Memory B cell (primary cell): ENCODE measurements at places on chromosomes 11 and 22.
A peak's percentile ranks its signal among the peaks of the same experiment; 100 is the strongest.

DNA sequence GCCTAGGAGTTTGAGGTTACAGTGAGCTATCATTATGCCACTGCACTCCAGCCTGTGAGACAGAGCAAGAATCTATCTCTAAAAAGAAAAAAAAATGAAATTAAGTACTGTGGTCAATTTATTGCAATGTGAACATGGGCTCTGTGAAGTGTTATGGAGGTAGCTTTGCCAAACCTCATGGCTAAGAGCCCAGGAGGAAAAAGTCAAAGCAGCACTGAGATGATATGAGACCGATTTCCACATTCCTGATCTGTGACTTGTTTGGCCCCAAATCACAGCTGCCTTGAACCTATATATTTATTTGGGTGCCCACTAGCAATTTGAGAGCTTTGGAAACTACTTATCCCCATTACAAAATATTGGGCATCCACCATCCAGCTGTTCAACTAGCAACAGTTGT, 29.8 kb upstream of the TMEM135 start:
- H3K4me1 ChIP-seq, result no peaks in the 10 kb centered on the region
- no peak for DNase-seq
- H3K27ac ChIP-seq, result no peak overlapping the region
- no peaks in the 10 kb centered on the region for H3K36me3 ChIP-seq
- H3K4me3 ChIP-seq, result no peak overlapping the region

- H3K27me3 ChIP-seq, result peaks cover 8% of the 10 kb centered on the region
- no peaks in the 10 kb centered on the region for H3K4me1 ChIP-seq
- H3K27ac ChIP-seq, result no peak overlapping the region
- no peak overlapping the region for H3K4me3 ChIP-seq
- no peak for DNase-seq
- H3K36me3 ChIP-seq, result no peaks in the 10 kb centered on the region
Measured at GRCh38 chr11:64130618-64131017, 35.3 kb downstream of the MACROD1 start.

- peaks cover 22% of the 10 kb centered on the region for H3K36me3 ChIP-seq
- peaks cover 13% of the 10 kb centered on the region for H3K4me1 ChIP-seq
- peak overlapping the region; percentile 36 for H3K27ac ChIP-seq
- H3K27me3 ChIP-seq, result no peaks in the 10 kb centered on the region
- no peak overlapping the region for H3K4me3 ChIP-seq
Measured at GRCh38 chr11:117200813-117201657, 1.9 kb downstream of the TAGLN start.

GRCh38 chr11:68988491-68988890, 7.7 kb upstream of the MRGPRD start:
- no peak for DNase-seq
- H3K4me3 ChIP-seq, result no peak overlapping the region
- H3K27ac ChIP-seq, result no peak overlapping the region
- H3K36me3 ChIP-seq, result peaks cover 4% of the 10 kb centered on the region
- H3K4me1 ChIP-seq, result peaks cover 2% of the 10 kb centered on the region

GRCh38 chr11:108632041-108632704, 32.7 kb upstream of the DDX10 start:
- H3K36me3 ChIP-seq, result no peaks in the 10 kb centered on the region
- peaks cover 13% of the 10 kb centered on the region for H3K27me3 ChIP-seq
- DNase-seq, result no peak
- H3K4me1 ChIP-seq, result no peaks in the 10 kb centered on the region

DNA sequence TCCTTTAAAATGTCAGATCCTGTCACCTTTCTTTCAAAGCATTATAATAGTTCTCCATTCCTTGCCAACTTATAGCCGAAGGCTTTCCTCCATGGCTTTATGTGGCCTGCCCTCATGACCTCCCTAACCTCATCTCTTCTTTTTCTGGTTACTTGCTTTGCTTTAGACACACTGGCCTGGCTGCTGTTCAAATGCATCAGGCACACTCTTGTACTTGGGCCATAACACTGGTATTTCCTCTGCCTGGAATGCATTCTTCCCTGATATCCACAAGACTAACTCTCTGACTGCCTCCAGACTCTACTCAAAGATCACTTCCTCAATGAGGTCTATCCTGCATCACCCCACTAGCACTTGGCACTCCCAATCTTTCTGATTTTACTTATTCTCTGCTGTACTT, 710.3 kb downstream of the KCNA4 start:
- no peaks in the 10 kb centered on the region for H3K4me1 ChIP-seq
- DNase-seq, result no peak
- H3K27me3 ChIP-seq, result no peaks in the 10 kb centered on the region
- no peak overlapping the region for H3K4me3 ChIP-seq
- no peak overlapping the region for H3K27ac ChIP-seq

GRCh38 chr11:113444502-113445123, 30.6 kb downstream of the DRD2 start:
- no peaks in the 10 kb centered on the region for H3K36me3 ChIP-seq
- H3K4me3 ChIP-seq, result no peak overlapping the region
- no peak for DNase-seq
- H3K27me3 ChIP-seq, result peaks cover 8% of the 10 kb centered on the region
- no peak overlapping the region for H3K27ac ChIP-seq

- DNase-seq, result peak; percentile 42
- peak within 1 kb of the TSS; percentile 80 for H3K4me3 ChIP-seq
- peaks cover 14% of the 10 kb centered on the region for H3K4me1 ChIP-seq
- H3K36me3 ChIP-seq, result peaks cover 2% of the 10 kb centered on the region
- no peak within 1 kb of the TSS for H3K27ac ChIP-seq
Measured at GRCh38 chr22:17369439-17370025, at the start of gene CECR2. CECR2 (plus strand) TSS chr22:17369460; CDS start chr22:17369784, 324 bp downstream.

DNA sequence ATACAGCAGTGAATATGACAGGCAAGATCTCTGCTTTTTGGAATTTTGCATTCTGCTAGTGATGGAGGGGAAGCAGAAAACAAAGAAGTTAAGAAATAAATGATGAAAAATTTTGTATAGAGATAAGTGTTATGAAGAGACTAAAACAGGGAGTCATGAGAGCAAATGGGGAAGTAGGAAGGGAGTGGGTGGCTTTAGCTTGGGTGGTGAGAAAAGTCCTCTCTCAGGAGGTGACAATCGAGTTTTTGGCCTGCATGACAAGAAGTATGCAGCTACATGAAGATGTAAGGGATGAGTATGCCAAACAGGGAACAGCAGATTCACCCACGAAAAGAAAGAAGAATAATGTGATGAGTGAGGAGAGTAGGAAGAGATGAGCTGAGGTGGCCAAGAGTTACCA, 80.7 kb upstream of the MPPED2 start:
- no peaks in the 10 kb centered on the region for H3K36me3 ChIP-seq
- no peak overlapping the region for H3K27ac ChIP-seq
- no peak for DNase-seq
- peaks cover 1% of the 10 kb centered on the region for H3K27me3 ChIP-seq
- no peak overlapping the region for H3K4me3 ChIP-seq
- H3K4me1 ChIP-seq, result no peaks in the 10 kb centered on the region

DNA sequence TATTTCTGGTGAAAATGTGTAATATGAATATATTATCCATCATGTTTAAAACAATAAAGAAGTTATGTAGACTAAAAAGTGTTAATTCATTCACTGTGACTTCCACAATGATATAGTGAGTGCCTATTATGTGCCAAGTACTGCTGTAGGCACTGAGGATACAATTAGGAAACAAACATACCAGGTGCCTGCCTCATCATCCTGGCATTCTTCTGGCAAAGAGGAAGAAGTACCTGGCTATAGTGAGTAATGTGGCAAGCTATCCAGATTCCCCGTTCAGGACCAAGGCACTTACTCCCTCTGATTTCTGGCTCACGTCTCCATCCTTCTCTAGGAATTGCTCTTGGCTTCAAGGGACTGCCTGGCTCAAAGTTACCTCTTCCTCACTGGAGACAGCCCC, 77.5 kb upstream of the CLMP start:
- no peaks in the 10 kb centered on the region for H3K36me3 ChIP-seq
- DNase-seq, result no peak
- H3K4me1 ChIP-seq, result no peaks in the 10 kb centered on the region
- no peak overlapping the region for H3K4me3 ChIP-seq
